ENCODE measurements at places on chromosomes 1 and 21. TPM values are rescaled to one million over a fixed set of nuclear protein-coding genes. Genes with fewer than 3 reads are reported as not detected.

The CFHR3 gene
- 20.9 TPM for total RNA-seq

The LCE6A gene
- not detected for total RNA-seq

The SLAMF8 gene
- not detected for total RNA-seq

The OR10J4 gene
- not detected for total RNA-seq

The EXO1 gene
- 32.2 TPM for total RNA-seq

GRCh38 chr1:32877211-32878110 is 6.7 kb upstream of the FNDC5 start:
- no peak for DNase-seq

DNA sequence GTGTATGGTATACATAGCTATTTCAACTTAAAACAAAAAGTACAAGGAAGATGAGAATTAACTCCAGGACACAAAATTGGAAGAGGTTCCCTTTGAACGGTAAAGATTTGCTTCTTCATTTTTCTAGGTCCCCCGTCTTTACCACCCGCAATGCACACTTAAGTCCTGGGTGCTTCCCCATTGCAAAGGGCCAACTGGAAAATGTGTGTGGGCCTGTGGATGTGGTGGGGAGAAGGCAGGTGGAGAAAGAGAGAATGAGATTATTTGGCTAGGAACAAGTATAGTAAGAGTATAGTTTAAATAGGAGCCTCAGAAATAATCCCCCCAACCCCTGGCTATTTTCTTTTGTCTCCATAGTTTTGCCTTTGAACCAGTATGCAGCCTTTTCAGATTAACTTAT is 115.4 kb downstream of the HLX start:
- no peak for DNase-seq

DNA sequence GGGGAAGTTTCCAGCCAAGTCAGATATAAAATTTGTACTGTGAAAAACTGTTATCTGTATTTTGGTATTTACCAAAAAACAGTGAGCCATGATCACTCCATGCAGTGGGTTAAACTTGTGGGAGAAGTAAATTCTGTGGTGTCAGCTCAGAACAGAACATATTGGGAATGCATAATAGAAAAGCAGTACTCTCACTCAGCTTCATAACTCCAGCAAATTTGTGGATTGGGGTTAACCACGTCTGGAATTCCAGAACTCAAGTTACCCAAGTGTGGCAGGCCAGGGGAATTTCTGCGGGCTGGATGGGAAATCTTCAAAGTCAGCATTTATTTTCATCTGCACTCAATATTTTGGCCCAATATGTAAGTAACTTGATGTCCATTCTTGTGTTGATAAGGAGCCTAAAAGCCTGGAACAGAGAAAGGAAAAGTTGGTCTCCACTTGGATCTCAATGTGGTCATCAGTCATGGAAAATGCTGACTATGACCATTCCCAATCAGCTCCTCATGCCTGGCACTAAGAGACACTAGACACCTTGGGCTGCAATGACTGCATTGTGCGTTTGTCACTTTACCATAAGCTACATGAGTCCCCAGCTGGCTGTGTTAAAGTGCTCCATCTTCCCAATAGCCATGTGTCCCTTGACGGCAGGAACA is 39.1 kb upstream of the ENAH start:
- DNase-seq = no peak

DNA sequence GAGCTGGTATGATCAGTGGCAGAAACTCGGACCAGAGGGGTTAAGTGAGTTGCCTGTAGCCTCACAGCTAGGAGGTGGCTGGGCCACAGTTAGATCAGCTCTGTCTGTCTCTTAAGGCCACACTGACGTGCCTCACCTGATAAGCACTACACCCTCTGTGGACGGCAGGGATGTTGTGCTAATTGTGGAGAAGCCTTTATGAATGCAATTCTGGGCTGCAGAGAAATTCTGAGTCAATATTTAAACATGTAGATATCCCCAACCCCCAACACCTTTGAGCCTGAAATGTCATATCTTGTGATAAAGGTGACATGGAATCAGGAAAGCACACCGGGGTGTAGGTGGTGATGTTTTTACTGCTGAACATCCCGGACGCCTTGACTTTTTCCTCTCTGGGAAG is 88.3 kb downstream of the KCNJ6 start:
- DNase-seq = no peak

- peak; percentile 96 for DNase-seq
These were observed 538 bp downstream of the ZNF672 start for GRCh38 chr1:248838357-248839167.

GRCh38 chr1:8763888-8764287 is 53.6 kb downstream of the RERE start:
- peak; percentile 13 for DNase-seq

- peak; percentile 30 for DNase-seq
These were observed 18.0 kb upstream of the RAB3GAP2 start for GRCh38 chr1:220290140-220290761.

GRCh38 chr1:64936956-64937355 is 29.4 kb downstream of the JAK1 start:
- no peak for DNase-seq

DNA sequence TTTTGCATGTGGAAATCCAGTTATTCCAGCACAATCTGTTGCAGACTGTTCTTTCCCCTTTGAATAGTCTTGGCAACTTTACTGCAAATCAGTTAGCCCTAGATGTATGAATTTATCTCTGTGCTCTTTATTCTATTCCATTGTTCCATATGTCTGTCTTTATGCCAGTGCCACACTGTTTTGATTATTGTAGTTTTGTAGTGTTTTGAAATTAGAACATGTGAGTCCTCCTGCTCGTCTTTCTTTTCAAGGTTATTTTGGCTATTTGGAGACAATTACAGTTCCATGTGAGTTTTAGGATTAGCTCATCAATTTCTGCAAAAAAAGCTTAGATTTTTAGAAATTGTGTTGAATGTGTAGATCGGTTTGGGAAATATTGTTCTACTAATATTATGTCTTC is 26.6 kb downstream of the WNT3A start:
- DNase-seq = no peak

DNA sequence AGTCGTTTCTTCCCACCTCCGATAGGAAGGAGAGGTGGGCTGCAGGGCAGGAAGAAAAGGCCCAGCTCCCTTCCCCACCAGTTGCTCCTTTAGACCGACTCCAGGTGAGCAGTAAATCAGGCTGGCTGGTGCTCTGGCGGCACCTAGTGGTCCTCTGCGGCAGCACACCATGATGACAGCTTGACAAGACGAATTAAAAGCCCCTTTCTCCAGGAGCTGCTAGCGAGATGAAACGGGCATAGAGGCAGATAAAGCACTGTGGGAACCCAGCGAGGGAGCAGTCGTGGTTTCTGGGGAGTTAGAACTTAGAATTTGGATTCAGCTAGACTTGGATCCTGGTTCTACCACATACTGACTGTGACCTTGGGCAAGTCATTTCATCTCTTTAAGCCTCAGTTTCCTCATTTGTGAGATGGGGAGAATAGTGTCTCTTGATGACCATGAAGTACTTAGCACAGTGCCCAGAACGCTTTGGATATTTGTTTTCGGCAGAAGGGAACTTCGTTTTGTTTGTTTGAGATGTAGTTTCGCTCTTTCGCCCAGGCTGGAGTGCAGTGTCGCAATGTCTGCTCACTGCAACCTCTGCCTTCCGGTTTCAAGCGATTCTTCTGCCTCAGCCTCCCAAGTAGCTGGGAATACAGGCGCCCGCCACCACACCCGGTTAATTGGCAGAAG is 21.8 kb upstream of the COL9A2 start:
- peak; percentile 85 for DNase-seq
